Stimulated activated CD4-positive, alpha-beta T cell treated with anti-CD3 and anti-CD28 coated beads, TNF-alpha, amount 100 ng/mL, for 1 hour (primary cell): ENCODE measurements at places on chromosomes 4 and X.

DNA sequence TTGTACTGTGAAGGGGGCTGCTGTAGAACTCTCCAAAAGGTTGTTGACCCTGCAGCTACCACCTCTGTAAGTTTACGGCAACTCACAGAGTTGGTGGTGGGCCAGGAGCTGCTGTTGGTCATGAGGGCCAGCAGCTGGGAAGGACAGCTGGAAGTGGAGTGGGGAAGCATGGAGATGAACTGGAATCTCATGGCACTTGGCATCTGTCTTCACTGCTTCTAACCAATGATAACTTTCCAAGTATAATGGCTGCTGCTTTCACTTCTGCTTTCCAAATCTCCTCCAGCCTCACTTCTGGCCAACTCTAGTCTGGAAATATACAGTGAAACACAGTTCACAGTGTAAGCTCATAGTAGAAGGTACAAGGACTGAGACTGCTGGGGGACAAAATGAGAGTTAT is 126.5 kb upstream of the INTU start:
- no peak for DNase-seq

GRCh38 chrX:20680998-20681397 is 414.3 kb upstream of the RPS6KA3 start:
- DNase-seq, result no peak

- DNase-seq, result no peak
Observed at GRCh38 chr4:103289186-103289585, 91.0 kb upstream of the CENPE start.

DNA sequence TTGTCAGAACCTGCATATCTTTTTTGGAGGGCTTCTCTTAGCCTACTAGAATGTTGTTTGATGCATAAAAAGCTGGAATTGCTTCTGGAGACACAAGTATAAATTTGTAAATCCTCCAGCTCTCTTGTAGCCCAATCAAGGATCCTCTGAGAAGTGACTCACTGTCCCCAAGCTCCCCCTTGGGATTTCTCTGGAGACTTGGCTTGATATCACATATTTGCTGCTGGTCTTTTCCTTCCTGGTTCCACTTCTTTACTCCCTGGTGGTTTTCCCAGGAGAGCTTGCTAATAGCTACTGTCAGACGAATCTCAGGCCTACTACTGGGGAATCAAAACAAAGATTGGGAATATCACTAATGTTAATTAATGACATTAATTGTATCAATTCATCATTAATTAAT is 173.1 kb downstream of the STK32B start:
- no peak for DNase-seq

DNA sequence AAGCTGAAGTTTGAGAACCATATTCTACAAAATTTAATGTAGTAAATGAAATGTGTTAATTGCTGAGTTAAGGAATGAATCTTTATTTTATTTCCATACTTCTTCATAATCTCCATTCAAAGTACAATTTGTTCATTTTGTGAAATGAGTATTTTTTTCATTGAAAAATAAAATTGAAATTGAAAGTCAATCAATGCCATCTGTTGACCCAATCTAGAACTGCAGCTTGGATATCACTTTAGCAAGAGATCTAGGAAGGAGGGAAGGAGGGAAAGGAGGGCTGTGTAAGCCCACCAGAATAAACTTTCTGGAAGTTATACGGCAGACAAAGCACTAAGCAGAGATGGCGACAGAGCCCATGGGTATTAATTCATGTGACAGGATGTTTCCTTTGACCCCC is 128.4 kb downstream of the ZMAT1 start:
- no peak for DNase-seq
